Left ventricle myocardium inferior (tissue), 1 donor: ENCODE measurements at places on chromosomes 11 and 22. TPM values are rescaled to one million over a fixed set of nuclear protein-coding genes. Genes with fewer than 3 reads are reported as not detected.

- no peaks in the 10 kb centered on the region for H3K27me3 ChIP-seq
- no peak for DNase-seq
- no peaks in the 10 kb centered on the region for H3K4me1 ChIP-seq
- H3K4me3 ChIP-seq, result no peak overlapping the region
- H3K27ac ChIP-seq, result no peak overlapping the region
Measured at GRCh38 chr22:19195796-19196731, 17.5 kb upstream of the SLC25A1 start.

GRCh38 chr22:35914357-35914664, 114.3 kb downstream of the RBFOX2 start:
- no peaks in the 10 kb centered on the region for H3K36me3 ChIP-seq
- peaks cover 100% of the 10 kb centered on the region for H3K4me1 ChIP-seq
- H3K27ac ChIP-seq, result peak overlapping the region; percentile 87
- no peak for DNase-seq
- peak overlapping the region; percentile 66 for H3K4me3 ChIP-seq

DNA sequence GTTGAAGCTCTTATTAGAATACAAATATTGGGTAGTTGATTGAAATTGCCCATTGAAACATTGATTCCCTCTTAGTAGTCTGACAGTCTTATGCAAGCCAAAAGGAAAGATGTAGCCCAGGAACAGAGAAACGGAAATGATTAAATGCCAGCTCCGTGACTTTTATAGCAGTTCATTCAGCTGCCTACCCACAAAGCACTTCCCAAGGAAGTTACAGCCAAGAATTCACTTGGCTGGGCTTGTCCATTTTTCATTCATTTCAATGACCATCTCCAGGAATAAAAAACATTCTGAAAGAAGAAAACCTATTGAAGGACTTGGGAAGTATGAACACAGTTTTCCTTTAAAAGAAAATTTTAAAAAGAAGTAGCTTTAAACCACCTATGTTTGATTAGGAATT, 62.0 kb downstream of the NCAM1 start:
- DNase-seq, result no peak
- no peaks in the 10 kb centered on the region for H3K36me3 ChIP-seq
- H3K4me1 ChIP-seq, result peaks cover 26% of the 10 kb centered on the region
- no peak overlapping the region for H3K4me3 ChIP-seq
- H3K27me3 ChIP-seq, result no peaks in the 10 kb centered on the region
- H3K27ac ChIP-seq, result no peak overlapping the region

Gene OR51B4
- total RNA-seq, result not detected

Gene VPS11
- total RNA-seq, result 22.0 TPM

DNA sequence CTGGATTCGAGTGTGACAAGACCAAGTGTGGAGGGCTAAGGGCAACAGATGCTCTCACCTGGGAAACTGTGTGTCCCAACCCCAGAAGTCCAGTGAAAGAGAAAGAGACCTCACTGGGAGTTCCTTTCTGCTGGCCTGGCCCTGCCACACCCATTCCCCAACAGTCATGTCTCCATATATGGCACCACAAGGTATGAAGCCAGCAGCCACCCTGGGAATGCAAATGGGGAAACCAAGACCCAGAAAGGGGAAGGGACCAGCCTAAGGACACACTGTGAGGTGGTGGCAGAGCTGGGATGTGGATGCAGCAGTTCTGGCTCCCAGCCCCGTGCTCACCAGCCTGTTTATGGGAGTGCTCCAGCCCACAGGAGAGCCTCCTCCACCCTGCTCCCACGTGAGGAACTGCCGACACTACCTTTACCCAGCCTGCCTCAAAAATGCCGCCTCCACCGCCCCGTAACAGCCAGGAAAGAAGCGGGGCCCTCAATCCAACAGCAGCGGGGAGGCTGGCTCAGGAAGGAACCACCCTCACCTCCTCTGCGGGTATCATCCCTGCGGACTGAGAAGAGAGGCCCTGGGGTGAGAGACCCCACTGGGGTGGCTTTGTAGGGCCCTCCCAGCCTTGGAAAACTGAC, 12.6 kb downstream of the LMO1 start:
- no peak overlapping the region for H3K27ac ChIP-seq
- DNase-seq, result no peak
- peaks cover 17% of the 10 kb centered on the region for H3K27me3 ChIP-seq
- H3K4me3 ChIP-seq, result no peak overlapping the region
- no peaks in the 10 kb centered on the region for H3K36me3 ChIP-seq

DNA sequence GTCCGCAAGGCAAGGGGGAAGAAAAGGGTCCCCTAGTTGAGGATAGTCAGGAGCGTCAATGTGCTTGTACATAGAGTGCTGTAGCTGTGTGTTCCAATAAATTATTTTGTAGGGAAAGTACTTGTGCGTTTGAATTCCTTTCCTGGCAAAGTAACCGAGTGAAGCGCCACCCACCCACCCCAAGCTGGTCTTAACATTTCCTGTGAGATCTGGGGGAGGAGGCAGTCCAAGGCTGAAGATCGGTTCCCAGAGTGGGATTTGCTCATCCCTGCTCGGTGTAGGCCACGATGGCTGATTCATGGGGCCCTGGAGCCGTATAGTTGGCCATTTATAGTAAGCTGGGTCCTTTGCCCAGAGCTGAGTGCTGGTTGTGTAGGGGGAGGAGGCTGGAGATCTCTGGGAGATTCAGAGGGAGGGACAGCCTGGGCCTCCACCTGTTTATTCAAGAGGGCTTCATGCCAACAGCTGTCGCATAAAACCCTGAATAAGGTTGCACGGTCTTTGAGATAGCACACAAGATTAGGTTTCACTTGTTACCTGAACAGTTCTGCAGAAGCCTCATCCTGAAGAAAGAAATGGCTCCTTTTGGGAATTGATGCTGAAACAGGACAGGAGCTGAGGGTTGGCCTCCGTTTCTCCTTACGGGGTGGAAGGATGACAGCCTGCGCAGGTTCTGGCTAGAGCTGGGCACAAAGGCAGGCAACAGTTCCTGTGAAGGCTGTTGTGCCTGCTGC, 2.4 kb downstream of the ATF4 start:
- peak overlapping the region; percentile 99 for H3K27ac ChIP-seq
- H3K4me1 ChIP-seq, result peaks cover 80% of the 10 kb centered on the region
- H3K27me3 ChIP-seq, result no peaks in the 10 kb centered on the region
- peaks cover 42% of the 10 kb centered on the region for H3K36me3 ChIP-seq
- H3K4me3 ChIP-seq, result peak overlapping the region; percentile 92
